ENCODE measurements at places on chromosomes 4 and X. TPM values are rescaled to one million over a fixed set of nuclear protein-coding genes. Genes with fewer than 3 reads are reported as not detected.

DNA sequence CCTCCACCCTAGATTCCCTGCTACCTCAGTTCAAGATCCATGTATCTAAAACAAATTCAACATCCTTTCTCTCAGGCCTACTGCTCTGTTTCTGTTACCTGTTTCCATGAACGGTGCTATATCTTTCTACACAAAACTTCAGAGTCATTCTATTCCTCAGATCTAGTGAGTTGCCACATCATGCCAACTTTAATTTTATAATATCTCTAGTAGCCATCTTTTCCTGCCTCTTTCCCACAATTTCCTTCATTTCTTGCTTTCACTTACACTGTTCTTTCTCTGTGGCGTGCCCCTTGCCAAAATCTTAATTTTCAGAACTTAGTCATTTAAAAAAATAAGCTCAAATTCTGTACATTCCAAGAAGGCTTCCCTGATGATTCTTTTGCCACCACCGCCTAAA is 15.2 kb downstream of the GUCY1A1 start:
- no peak for DNase-seq

GRCh38 chr4:11079171-11079570 is 349.5 kb downstream of the HS3ST1 start:
- DNase-seq: no peak

DNA sequence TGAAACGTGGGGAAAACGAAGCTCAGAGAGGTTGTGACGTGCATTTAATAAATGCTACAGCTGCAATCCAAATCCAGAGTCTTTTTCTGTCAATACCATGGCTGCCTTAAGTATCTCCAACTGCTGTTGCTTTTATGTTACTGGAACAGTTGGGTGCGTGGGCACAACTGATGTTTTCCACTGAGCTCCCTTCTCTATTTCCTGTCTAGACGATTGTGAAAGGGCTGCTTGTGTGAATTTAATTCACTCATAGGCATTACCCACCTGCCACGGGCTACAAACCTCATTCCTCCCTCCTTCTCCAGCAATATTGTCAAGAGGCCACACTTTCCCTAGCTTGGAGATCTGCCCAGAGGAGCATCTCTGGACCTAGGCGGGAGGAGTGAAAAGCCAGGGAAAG is 526.0 kb downstream of the MID1IP1 start:
- DNase-seq: no peak

GRCh38 chr4:14254252-14254651 is 626.7 kb upstream of the BOD1L1 start:
- peak; percentile 35 for DNase-seq

DNA sequence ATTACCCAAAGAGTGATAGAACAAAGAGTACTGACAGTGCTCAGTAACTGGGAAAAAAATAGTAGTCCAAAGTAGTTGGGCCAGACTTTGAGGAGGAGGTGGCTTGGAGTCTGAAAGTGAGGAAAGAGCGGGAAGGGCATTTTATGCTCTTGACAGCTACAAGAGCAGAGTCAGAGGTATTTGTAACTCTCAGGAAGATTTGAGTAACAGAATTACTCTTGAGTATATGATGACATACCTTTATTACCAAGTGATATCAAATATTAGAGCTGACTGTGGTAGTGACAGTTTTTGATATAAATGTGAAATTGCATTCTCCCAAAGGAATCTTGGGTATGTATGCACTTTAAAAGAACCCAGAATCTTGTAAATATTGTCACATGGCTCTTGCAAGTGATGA is 2.2 kb downstream of the SLAIN2 start:
- no peak for DNase-seq

Gene RTL5
- 2.0 TPM for total RNA-seq

Gene CXCL11
- not detected for total RNA-seq

Gene CNOT6L
- total RNA-seq: 4.9 TPM
